ENCODE measurements at places on chromosomes 6 and 20.
A peak's percentile ranks its signal among the peaks of the same experiment; 100 is the strongest.

DNA sequence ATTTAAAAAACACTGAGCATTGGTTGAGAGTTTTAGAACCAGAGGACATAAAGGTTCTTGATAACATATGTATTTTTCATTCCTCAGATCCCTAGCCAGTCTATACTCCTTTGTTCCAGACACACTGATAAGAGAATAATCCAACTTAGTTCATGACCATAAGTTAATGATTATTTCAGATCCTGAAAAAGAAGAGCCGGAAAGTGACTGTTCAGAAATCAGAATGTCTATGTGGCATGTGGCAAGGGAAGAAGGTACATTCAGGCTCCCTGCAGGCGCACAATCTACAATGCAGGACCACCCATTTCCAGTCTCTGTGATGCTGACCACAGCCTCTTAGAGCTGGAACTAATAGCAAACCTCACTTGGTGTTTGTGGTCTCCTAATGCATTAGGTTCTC, 666.7 kb upstream of the AGPAT4 start:
- no peak for DNase-seq

GRCh38 chr6:35014786-35015185, 125.7 kb downstream of the ANKS1A start:
- no peak for DNase-seq

DNA sequence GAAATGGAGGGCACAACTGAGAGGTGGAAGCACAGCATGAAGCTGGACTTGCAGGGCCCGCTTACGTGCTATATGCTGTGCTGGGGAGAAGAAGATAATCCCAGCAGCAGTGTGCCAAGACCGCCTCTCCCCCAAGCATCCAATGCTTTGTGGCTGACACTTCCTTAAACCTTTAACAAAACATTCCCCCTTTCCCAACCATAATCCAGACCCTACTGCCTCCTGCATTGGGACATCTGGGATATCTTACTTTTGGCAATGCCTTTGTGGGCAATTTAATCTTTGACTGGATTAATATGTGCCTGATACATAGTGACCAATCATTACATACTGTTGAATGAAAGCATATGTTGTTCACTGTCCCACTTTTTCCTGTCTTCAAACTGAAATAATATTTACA, 3.1 kb upstream of the TENT5A start:
- DNase-seq = no peak

DNA sequence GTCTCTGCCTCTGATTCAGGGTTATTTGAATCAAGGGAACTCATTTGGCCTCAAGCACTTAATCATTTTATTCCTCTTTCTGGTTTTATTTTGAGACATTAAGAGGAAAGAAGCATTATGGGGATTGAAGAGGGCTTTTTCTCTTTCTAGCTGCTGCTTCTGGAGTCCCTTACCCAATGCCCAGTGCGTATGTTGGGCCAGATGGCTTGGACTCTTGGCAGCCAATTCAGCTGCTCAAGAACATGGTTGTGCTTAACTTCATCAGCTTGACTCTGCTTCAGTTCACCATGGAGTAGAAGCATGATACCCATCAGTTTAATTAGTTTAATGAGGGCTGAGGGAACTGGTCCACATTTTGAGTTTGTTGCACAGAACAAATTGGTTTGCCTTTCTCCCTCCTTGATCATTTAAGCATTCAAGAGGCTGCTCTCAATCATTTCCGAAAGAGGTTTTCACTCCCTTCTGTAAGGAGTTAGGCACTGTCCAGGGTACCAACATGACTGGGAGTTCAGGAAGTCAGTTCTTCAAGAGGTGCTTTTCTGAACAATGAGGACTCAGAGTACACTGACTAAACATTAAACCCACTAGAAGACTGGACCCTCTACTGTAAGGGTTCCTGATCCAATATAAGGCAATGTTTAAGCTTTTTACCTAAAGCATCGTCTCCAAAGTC, 14.6 kb downstream of the PDYN start:
- DNase-seq = no peak

DNA sequence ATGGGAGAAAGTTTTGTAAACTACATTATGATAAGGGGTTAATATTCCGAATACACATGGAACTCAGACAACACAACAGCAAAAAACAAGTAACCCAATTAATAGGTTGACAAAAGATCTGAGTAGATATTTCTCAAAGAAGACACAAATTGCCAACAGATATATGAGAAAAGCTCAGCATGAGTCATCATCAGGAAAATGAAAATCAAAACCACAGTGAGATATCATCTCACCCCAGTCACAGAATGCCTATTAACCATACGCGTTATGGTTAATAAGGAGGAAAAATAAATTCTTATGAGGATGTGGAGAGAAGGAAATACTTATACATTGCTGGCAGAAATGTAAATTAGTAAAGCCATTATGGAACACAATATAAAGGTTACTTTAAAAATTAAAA, 695.0 kb downstream of the COL12A1 start:
- DNase-seq = no peak

DNA sequence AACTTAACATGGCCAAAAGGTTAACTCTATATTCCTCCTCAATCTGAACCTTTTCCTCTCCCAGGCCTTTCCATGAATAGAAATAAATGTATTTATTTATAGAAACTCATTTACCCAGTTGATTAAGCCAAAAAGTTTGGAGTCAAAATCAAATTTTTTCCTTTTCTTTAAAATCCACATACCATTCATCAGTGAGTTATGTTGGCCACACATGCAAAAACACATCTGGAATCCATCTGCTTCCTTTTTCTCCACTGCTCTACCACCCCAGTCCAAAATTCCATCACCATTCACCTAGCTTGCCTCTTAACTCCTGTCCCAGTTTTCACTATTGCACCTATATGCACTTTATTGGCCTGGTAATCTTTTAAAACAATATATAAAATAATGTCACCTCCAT, 62.4 kb upstream of the TMEM200A start:
- DNase-seq = no peak

GRCh38 chr6:14216946-14217684, 99.5 kb downstream of the CD83 start:
- DNase-seq = peak; percentile 45

- peak; percentile 81 for DNase-seq
These were observed 2.2 kb upstream of the BFSP1 start for GRCh38 chr20:17533396-17533795.

DNA sequence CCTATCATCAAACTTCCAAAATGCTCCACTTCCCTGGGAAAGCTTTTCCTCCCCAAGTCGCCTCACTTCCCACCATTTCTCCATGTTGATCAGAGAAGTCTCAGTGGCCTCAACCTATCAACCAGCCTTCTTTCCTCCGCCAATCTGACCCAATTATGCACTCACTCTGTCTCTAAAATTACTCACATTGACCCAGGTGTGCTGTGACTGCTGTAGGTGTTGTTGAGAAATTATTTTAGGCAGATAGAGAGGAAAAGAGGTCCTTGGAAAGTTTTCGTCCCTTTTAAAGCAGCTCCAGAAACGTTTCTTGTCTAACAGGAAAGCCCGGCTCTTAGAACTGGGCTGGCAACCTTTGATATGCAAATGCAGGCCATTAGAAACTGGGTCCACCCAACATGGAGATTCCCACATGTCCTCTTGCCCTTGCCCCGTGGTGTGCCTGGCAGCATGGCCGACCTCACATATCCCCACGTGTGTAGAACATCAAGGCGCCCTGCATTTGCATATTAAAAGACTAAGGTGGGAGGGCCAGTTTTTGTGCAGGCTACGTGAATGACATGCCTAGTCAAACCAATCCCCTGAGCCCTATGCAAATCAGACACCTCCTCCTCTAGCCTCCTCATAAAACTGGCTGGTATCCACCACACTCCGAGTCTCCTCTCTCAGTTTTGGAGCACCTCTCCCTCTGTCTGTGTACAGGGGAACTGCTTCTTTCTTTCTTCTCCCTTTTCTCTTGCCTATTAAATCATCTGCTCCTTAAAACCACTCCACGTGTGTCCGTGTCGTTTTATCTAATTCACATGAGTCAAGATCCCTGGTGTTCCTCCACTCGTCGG, 12.9 kb downstream of the IPCEF1 start:
- peak; percentile 81 for DNase-seq

DNA sequence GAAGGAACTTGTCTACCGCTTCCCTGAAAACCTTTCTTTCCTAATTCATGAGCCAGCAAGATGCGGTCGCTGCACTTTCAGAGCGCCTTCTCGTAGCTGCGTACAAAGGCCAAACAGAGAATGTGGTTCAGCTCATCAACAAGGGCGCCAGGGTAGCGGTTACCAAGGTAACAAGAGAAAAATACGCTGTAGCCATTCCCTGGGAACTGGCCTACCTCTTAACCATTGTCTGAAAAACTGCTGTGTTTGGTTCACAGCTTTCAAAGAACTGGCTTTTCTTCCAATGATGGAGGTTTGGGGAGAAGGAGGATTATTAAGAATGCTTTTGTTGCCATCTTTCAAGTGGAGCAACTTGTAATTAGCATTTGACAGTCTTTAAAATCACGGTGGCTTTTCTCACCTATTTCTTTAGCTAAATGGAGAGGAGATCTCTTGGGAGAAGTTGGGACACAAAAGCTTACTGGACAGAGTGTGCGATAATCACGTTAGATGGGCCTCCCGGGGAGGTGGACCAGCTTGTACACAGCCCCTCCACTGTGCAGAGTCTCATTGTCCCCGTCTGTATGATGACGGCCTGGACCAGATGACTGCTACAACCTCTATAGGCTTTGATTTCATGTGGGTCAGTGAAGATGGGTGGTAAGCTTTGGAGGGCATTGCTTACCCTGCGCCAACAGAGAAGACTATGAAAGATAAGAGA, 71.5 kb downstream of the LYRM2 start:
- DNase-seq = peak; percentile 37

DNA sequence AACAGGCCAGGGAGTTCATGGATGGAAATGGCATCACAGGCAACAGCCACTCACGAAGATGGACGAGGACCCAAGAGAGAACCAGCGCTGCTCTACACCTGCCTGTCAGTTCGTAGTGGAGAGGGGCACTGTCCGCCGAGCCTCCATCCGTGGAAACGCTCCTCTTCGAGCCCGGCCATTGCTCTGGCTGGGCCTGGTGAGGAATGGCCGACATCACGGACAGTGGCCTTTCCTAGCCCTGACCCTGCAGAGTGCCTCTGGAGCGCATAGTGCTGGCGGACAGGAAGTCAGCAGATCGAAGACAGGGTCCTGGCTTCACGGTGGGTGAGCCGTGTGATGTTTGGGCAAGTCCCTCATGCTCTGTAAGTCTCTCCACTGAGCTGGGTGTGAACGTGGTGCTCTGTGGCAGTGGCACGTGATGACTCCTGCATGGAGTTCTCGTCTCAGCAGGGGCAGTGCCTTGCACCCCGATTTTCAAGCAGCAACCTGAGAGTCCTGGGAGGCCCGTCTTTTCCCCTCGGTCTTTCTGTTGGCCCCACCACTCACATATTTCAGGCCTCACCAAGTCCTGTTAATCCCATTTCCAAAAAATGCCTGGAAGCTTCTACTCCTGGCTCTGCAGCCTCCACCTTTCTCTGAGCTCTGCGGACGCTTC, 214.4 kb downstream of the ERMARD start:
- no peak for DNase-seq

DNA sequence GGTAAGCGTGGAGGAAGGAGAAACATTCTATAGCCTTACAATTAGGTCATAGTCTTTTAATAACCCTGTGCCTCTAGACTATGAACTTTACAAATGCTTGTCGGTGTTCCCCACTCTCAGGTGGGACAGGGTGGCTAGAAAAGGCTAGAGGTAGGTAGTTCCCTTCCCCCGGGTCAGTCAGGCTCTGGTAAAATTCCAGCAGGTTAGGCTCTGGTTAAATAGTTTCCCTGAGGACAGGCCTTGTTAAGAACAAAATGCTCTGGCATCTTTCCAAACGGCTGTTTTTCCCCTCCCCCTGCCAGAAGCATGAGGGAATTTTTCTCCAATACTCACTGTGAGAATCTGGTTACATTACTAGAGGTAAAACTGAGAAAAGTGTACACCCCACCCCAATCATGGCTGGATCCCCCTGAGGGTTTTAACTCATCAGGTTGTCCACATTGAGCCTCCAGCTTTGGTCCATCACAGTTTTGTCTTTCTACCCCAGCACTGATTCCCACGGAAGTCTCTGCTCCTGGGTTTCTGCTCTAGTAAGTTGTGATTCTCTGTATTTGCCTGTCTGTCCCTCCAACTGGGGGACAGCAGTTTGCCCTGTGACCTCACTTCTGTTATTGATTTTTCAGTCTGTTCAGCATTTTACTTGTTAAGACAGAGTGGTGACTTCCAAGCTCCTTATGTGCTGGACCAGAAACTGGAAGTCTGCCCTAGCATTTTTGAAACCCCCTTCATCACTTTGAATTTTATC, 84.7 kb upstream of the ADGRF1 start:
- DNase-seq = peak; percentile 37

GRCh38 chr6:148866657-148867268, 119.9 kb downstream of the UST start:
- DNase-seq = no peak

- no peak for DNase-seq
These were observed 4.6 kb downstream of the FILIP1 start for GRCh38 chr6:75489025-75489424.

DNA sequence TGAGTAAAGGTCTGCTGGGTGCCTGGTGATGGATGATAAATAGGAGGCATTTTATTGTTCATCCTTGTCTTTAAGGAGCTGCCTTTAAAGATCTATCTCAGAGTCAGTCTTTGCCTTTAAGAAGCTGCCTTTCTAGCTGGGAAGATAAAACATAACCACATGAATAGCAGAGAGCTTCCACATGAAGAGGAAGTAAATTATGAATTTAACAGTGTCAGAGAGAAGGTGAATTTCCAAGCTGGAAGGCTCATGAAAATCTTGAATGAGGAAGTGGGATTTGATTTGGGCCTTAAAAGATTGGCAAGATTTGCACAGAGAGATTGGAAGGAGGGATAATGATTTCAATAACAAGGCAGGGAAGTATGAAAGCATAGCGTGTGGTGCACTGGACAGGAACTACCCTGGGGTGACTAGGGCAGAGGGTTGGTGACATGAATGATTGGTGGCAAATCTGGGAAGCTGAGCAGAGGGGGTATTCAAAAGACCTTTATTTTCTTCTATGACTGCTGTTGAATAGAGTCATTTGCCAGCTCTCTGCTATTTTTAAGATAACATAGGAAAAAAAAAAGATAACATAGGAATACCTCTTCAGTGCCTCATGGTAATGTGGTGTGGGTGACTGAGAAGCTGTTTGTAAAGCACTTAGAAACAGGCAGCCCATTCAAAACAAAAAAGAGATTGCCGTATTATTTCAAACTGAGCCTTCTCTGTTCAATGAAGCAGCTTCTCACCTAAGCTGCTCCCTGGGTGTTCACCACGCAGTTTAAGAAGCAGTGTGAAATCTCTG, 591.6 kb downstream of the PKHD1 start:
- DNase-seq = no peak

GRCh38 chr6:408599-409102, 17.1 kb downstream of the IRF4 start:
- peak; percentile 51 for DNase-seq

DNA sequence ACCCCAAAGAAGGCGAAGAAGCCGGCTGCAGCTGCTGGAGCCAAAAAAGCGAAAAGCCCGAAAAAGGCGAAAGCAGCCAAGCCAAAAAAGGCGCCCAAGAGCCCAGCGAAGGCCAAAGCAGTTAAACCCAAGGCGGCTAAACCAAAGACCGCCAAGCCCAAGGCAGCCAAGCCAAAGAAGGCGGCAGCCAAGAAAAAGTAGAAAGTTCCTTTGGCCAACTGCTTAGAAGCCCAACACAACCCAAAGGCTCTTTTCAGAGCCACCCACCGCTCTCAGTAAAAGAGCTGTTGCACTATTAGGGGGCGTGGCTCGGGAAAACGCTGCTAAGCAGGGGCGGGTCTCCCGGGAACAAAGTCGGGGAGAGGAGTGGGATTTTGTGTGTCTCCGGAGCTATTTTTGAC, 69.6 kb downstream of the HFE start:
- no peak for DNase-seq

Data from DMS53 (cell line).